ENCODE measurements at places on chromosomes 16 and 17.

DNA sequence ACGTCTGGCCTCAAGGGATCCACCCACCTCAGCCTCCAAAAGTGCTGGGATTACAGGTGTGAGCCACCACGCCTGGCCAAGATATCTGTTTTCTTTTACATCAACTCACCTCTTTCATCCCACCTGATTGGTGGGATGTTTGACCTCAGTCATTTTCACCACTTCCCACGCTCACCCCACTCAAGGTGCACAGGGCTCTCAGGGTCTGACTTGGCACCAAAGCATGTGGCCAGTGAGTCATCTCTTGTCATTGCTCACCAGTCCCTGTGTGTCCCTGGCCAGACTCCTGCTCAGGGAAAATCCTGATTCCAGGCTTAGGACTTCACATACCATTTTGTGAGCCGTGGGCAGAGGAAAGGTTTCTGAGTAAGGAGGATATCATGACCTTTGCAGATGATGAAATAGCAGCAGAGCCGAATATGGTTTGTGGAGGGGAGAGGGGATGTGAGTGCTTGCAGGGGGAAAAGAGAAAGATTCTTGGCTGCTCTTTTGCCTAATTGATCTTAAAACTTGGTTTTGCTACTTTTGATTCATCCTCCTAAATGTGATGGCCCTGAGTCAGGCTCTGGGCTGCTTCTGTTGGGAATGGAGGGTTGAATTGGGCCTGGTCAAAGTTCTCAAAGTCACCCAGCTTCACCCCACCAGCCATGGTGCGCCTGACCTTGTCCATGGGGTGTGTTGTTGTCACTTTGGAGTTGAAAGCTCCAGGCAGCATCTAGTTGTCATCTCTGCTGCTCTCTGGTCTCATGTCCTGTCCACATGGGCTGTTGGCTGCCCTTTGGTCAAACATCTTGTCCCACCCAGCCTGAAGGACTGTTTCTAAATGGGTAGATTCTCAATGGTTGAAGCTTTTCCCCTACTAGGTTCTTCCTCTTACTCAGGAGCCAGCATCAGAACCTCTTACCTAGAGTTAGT, 6.0 kb upstream of the KCNH6 start:
- no peak for DNase-seq

- DNase-seq: no peak
These were observed 481 bp downstream of the HEXIM2 start for GRCh38 chr17:45162025-45162687.

DNA sequence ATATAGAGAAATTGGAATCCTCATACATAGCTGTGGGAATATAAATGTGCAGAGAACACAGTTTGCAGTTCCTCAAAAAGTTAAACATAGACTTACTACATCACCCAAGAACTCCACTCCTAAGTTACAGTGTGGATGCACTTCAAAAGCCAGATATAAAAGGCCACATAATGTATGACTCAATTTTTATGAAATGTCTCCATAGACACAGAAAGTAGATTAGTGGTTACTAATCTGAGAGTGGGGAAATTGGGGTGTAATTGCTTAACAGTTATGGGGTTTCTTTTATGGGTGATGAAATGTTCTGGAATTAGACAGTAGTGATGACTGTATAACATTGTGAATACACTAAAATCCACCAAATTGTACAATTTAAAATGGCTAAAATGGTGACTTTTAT, 60.9 kb downstream of the CACNG1 start:
- no peak for DNase-seq

DNA sequence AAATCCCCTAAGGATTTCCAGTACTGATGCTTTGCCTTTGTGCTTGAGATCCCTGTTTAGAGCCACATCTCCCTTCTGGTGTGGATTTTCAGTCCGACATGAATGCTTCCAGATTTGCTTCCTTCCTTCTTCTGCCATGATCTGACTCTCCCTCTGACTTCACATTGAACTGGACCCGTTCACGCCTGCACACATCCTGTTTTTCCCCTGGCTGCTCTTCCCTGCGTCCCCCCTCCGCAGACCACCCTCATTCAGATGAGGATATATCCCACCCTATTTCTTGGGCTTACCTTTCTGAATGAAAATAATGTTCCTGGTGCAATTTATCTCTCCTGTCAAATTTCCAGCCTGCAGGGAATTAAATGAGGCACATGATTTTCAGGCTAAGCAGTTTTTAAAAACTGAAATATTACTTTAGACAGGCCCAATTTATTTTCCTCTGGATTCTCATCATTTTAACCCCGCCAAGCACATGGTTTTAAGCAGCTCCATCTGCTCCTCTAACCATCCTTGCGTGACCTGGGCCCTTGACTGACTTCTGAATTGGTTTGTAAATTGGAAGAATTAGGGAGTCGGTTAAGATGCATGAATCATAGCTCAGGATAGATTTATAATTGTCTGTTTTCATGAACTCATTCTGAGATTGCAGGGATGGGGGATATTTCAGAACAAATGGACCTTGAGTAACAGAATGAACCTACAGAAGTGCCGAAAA, 59.2 kb downstream of the BMERB1 start:
- no peak for DNase-seq

GRCh38 chr16:86127366-86127765, 228.4 kb downstream of the IRF8 start:
- no peak for DNase-seq

DNA sequence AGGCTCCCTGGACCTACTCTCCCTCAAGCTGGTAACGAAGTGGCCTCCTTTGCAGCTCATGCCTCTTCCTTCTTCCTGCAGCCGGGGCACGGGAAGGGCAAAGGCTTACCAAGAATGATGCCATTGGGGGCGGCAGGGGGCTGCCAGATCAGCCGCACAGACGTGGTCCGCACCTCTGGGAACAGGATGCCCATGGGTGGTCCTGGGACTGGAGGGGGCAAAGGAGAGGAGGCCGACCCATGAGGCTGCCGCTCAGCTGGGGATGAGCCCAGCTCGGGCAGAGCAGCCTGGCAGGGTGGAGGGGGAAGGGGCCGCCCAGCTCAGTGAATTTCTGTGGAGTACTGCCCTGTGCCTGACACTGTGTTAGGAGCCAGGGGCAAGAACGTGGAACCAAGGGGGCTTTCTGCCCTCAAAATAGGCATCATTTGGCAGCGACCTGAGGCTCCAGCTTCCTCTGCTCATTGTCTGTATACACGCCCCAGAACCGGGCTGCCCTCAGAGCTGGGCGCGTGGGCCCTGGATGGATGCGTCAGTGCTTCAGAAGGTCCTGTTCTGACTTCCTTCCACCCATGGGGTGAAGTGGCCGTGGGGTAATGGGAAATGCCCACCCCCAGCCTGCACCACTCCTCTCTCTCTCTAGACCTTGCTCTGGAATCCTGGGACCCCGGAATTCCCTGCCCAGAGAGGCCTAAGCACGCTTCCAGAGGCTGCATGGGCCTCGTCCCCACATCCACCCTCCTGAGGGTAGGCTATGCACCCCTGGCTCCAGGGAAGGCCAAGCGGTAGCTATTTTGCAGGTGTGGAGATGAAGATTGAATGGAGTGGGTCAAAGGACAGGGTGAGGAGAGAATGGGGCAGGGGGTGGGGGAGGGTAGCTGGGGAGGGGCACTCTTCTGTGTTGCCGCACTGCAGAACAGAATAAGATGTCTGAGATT, 79.8 kb upstream of the CDC42EP4 start:
- DNase-seq: no peak

- no peak for DNase-seq
These were observed 477 bp upstream of the SLC47A1 start for GRCh38 chr17:19533036-19533717.

- DNase-seq: peak; percentile 34
These were observed 532 bp downstream of the KDM6B start for GRCh38 chr17:7834542-7834956.

- no peak for DNase-seq
These were observed 36.0 kb upstream of the EMP2 start for GRCh38 chr16:10616419-10616755.

- no peak for DNase-seq
These were observed 13.1 kb downstream of the CPSF4L start for GRCh38 chr17:73248532-73248931.

DNA sequence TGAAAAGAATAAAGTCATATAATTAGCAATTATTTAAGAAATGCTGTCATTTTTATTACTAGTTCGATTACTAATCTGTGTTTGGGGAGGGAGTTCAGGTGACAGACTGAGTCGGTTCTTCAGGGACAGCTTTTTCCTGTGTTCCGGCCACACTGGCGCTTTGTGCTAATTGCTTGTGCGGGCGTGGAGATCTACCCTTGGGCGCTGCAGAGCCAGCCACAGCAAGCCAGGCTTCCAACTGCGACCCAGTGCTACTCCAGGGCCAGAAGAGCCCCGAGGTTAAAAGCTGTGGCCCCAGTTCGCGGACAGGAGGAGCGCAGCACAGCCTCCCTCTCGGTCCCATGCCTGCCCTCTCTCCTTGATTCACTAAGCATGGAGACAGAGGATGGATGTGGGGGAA, 6.5 kb upstream of the OR2C1 start:
- no peak for DNase-seq

GRCh38 chr16:9258423-9259051, 167.1 kb downstream of the HAPSTR1 start:
- no peak for DNase-seq

GRCh38 chr17:59002126-59002525, 104.6 kb downstream of the TRIM37 start:
- DNase-seq: no peak

- DNase-seq: no peak
These were observed 7.6 kb upstream of the ARHGAP27 start for GRCh38 chr17:45440161-45440778.

Measured in stimulated activated CD4-positive, alpha-beta T cell treated with anti-CD3 and anti-CD28 coated beads, TNF-alpha, amount 100 ng/mL, for 1 hour (primary cell).